ENCODE measurements at places on chromosomes 1 and 21.

DNA sequence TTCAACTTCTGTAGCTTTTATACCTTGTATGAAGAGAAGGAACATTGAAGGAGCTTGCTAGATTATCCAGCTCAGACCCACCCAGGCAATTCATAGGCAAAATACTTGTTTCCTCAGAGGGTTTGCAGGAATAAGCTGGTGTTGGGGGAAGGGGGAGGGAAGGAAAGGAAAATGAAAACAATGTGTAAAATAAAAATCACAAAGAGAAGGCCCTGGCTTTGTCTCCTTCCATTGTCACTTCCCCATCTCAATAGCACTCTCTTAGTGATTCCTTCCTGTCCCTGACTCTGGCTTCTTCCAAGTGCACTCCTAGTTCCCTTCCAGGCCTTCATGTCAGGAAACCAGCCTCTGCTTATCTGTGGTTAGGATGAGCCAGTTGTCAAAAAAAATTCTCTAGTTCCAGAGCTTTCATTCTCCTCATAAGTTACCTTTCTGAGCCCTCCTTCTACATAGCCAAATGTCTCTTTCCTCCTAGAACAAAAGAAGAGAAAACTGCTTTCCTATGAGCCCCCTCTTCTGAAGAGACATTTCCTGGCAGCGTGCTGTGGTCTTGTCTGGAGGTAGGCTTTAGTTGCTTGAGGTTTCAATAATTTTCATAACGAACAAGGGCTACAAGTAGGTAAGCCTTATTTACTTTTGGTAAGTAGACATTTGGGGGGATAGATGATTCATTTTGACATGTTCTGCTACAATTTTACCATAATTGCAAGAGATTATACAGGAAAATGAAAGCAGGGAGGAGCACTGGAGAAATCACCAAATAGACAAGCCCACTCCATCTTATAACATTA lies 45.7 kb downstream of the FASLG start:
- no peak for DNase-seq

- DNase-seq: peak; percentile 51
Measured at GRCh38 chr1:33298623-33299277, 22.1 kb downstream of the A3GALT2 start.

GRCh38 chr1:75124510-75124909 lies 9.7 kb upstream of the LHX8 start:
- DNase-seq: peak; percentile 18

DNA sequence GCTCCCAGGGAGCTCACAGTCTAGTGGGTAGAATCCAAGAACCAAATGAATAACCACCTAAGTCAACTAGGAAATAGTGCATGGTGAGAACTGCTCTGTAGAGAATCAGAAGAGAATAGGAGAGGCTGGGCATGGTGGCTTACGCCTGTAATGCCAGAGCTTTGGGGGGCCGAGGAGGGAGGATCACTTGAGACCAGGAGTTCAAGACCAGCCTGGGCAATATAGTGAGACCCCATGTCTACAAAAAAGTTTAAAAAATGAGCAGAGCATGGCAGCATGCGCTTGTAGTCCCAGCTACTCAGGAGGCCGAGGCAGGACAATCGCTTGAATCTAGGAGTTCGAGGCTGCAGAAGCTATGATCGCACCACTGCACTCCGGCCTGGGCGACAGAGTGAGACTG lies 122.3 kb upstream of the IRF2BP2 start:
- DNase-seq: no peak

DNA sequence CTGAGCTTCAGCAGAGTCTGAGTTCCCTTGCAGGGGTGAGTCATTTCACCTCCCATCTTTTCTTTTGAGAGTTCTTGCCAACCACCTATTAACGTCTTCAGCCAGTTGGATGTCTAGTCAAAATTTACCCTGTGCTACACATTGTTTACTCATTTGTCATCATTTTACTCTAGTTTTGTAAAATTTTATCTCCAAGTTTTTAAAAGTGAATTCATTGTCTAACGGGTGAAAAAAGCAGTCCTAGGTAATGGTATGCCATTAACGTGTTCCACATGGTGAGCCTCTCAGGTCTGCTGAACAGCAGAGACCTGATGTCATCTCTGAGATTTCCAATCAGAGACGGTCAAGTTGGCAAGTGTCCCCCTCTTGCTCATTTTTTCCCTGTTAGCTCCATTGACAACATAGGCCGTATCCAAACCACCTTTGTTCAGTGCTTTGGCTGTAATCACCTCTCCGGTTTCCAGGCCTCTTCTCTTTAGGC lies 85.4 kb downstream of the TBX15 start:
- peak; percentile 57 for DNase-seq

DNA sequence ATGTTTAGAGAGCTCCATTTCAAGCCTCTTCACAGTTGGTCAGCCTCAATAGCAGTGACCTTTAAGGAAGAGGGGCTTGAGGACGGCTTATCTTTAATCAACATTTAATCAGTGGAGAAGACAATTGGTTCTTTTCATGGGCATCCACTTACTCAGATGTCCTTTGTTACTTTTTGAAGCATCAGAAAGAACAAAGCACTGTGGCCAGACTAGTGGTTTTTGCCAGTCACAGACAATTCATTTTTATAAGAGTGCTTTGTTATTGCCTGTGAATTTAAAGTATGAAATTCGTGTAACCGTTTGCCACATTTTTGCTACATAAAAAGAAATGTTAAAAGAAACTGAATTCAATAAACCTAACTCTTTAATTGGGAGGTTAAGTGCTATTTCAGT lies 222.8 kb downstream of the TPR start:
- DNase-seq: no peak

DNA sequence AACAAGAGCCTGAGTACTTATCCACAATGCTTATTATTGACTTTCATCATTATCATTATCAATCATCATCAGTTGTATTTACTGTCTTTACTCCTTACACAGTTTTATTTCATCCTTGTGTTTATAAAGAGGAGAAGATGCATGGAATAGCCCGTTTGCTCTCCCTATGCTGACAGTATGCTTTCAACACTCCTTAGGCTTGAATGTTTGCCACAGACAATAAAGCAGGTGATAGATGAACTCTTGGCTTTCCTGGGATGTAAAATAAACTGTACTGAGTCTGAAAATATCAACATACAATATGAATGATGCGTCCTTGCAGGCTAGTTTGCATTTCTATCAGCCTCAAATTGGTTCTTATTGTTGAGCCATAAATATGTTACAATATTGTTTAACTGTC lies 891.8 kb upstream of the NCAM2 start:
- DNase-seq: no peak

DNA sequence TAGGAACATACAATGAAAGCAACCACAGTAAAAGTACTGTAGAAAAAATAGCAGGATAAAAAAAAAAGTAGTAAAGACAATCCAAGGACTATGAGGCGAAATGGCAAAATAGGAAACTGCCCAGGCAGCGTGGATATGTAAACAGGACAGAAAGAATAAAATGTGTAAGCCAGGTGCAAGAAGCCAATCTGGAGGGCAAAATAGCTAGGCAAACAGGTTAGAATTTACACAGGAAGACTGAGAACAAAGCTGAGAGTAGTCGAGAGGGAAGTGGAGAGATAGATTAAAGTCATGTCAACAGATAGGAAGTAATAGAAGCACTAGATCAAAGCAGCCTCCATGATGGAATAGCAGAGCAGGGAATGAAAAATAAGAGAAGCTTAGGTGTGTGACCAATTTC lies 124.2 kb upstream of the B3GALT2 start:
- DNase-seq: no peak

DNA sequence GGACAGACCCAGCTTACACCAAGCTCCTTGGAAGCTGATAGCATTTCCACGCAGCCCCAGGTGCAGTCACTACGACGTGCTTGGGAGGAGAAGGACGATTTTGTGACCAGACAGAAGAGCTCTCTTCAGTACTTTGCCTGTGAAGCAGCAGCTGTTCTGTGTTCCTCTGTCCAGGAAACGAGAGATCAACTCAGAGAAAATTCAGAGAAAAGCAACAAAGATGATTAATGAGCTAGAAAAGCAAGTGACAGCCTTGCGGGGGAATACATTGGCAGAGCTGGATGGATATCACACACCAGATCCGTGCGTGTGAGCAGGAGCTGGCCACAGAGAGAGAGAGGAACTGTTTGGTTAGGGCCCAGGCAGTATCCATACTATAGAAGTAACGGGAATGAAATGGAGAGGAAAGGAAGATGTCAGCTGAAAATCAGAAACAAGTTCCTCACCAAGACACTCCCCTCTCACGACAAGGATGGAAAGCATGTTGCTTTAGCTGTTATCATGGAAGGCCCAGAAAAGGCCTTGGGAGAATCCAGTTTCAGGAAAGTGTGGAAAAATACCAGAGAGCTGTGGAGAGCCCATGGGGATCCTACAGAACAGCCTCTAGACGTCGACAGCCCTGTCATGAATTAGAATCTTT lies 106.2 kb downstream of the TOMM20 start:
- DNase-seq: no peak

- DNase-seq: no peak
Measured at GRCh38 chr1:221993444-221993948, 251.6 kb upstream of the DUSP10 start.

DNA sequence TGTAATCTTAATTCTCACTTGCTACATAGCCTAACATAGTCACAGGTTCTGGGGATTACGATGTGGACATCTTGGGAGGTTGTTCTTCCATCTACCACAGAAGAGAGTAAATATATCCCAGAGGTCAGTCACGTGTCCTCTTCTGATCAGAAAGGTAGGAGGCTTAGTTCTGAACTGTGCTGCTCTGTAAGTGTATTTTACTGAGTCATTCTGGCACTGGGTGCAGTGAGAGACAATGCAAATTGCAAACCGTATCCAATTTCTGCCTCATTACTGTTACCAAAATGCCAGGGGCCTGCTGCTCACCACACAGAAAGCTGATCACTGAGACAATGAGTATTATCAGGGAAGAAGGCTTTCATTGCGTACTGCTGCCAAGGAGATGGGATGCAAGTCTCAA lies 104.0 kb downstream of the GABPA start:
- no peak for DNase-seq

DNA sequence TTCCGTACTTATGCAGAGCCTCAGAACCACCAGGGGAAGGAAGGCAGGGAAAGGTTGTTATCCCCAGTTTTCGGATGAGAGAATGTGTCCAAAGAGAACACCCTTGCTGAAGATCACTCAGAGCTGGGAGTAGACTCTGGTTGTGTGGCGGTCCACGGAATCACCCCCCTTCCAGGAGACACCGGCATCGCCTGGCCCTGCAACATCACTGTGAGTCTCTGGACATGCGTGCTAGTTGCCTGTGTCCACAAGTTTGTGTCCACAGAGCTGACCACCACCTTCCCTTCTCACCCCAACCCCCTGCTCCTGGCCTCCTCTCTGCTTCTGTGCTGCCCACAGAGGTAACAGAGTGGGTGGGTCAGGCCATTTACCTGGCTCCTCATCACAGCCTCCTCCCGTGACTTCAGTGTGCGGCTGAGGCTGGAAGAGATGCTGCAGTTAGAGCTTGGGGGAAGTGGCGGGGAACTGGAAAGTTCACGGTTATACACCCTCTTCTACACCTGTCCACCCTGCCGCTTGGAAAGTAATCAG lies 7.3 kb downstream of the MYBPH start:
- no peak for DNase-seq

DNA sequence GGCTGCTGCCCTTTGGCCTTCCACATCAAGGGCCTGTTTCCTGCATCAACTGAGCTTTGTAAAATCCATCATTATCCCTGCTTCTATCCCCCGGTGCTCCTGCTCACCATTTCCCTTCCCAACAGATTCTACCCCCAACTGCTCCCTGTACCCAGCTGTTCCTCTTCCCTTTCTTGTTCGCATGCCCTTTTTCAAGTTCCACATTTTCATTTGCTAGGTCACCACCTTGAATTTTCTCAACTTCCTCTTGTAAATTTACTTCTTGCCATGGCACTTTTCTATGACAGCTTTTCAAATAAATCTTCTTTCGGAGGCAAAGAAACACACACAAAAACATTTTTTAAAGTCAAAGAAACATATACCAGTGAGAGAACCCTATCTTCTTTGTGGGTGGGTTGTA lies 330.5 kb upstream of the ADGRL2 start:
- DNase-seq: no peak

DNA sequence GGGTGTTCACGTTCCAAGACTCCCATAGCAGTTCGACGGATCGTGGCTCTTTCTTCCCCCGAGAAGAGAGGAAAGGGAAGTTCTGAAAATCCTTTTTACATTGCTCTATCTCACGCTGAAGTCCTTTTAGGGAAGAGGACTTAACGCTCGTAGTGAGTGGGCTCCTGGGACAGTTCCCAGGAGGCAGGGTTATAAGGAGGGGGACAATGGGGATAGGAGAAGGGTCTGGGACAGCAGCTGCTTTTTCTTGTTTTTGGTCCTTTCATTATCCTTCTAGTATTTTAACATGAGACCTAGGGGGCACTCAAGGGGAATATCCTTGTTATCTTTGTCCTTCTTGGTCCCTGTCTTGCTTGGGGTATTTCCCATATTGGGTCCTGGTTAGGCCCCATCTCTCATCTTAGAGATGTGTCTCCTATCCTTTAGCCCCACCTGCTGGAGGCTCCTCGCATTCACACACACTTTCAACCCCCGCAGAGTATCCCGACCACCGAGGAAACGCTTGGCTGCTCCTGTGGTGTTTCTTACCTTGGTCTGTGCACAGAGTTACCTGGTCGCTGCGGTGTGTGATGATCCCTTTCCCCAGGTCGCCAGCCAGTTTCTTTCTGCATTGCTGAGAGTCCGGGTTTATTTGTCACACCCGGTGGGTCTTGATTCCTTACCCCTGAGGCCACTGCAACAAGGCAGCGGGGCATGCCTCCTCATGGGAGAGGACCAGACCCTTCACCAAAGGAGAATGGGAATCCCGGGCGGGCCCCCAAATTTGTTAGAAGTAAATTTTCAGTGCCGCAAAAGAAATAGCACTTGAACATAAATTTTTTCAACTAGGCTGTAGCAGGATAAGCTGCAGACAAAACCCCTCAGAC lies 29.7 kb downstream of the SCCPDH start:
- peak; percentile 52 for DNase-seq

GRCh38 chr1:9555942-9556341 lies 16.7 kb downstream of the SLC25A33 start:
- no peak for DNase-seq

- peak; percentile 46 for DNase-seq
Measured at GRCh38 chr1:227892489-227893299, 55.0 kb downstream of the WNT9A start.

DNA sequence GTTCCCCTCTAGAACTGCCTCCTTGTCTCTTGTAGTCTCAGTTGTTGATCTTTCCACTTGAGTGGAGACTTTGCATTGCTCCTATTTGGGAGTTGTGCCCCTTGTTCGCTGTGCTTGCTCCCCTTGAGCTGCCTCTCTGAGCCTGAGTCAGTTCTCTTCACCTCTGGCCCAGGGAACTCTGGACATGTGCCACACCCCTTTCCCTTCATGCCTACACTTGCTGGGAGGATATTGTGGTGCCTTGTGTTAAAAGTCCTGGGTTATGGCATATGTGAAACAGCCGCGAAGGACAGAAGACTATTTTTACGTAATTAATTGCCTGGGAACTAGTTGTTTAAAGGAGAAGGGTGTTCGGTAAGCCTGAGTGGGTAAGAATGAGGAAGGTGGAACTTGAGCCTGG lies 32.2 kb upstream of the RPTN start:
- DNase-seq: no peak

DNA sequence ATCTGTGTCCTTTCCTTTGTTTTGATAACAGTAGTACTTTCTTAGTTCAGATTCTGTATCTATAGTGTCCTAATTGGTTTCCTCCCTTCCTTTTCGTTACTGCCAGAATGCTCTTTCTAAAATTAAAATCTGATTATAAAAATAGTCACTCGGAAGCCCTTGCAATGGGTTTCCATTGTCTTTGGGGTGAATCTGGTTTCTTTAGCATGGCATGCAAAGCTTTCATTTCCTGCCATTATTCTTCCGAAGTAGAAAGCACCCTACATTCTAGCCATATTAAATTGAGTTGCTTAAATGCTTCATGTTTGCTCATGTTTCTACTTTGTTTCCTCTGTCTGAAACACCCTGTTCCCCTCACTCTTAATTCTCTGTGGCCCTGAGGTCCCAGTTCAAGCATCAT lies 53.2 kb upstream of the MACF1 start:
- DNase-seq: no peak
